ENCODE measurements at places on chromosomes 7 and 10.
A peak's percentile ranks its signal among the peaks of the same experiment; 100 is the strongest.

GRCh38 chr10:91162050-91162494 is 58.4 kb upstream of the PCGF5 start:
- DNase-seq, result peak; percentile 16

GRCh38 chr7:57415730-57416129 is 34.2 kb upstream of the ZNF716 start:
- DNase-seq, result no peak

GRCh38 chr10:121926671-121927317 is 1.0 kb downstream of the ATE1 start:
- DNase-seq, result no peak

DNA sequence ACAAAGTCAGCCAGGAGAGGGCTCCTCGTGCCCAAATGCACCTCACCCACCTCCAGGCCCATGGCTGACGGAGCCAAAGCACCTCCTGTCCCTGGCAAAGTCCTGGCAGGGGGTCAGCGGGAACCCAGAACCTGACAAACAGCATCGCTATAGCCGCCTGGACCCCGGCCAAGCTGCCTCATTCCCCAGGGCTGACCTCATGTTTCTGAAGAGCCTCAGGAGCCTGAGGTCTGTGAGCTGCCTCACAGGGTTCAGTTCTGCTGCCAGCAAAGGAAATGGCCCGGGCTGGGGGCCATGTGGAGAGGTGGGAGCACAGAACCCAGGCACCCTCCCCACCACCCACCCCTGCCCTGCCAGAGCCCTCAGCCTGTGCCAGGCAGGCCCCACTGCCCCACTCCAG is 4.2 kb upstream of the NANOS1 start:
- DNase-seq, result peak; percentile 14

DNA sequence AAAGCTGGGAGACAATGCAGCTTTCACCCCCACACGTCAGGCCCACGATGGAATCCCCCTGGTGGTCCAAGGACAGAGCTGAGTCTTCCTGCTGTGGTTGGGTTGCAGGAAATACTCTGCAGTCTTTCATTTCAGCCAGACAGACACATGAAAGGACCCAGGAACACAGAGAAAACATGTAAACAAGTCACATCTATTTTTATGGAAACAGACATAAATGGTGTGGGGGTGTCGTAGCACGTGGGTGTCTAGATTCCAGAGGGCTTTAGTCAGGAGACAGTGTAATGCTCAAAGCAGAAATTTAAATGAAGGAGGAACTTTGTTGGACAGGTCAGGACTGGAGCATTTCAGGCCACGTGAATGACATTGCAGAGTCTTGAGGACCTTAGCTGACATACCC is 444.6 kb downstream of the SUGCT start:
- no peak for DNase-seq

DNA sequence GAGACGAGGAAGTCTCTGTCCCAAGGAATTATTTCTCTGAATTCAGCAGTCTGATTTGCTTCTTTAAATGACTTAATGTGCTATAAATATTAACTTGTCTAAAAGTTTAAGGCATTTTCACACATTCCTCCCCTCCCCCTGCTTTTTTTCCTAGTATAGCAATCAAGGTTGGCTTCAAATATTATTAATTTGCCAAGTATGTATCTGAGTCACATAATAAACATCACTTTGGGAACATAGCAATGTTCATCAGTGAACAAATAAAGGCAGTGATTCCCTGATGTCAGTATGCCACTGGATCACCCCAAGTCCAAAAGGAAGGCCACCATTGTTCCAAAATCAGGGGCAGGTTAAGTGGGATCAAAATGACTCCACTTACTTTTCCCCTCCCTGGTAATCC is 40.5 kb downstream of the PDE6C start:
- DNase-seq, result no peak

DNA sequence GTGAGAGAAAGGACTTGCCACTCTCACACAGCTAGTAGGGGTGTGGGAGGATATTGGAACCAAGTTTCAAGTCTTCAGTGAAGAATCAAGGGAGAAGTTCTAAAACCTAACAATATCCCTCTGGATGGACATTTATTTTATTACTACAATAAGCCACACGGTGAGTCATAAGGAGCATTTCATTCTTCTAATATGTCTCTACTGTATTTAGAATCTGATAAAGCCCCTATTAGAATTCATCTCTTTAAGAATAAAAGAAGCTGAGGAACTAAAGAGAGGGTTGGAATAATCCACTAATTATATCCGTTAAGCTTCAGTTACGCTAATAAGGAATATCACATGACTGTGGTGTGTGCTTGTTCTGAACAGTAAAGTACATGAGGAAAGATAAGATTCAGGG is 40.9 kb upstream of the ATRNL1 start:
- no peak for DNase-seq

- no peak for DNase-seq
Measured at GRCh38 chr7:92613214-92613613, 23.0 kb upstream of the FAM133B start.

DNA sequence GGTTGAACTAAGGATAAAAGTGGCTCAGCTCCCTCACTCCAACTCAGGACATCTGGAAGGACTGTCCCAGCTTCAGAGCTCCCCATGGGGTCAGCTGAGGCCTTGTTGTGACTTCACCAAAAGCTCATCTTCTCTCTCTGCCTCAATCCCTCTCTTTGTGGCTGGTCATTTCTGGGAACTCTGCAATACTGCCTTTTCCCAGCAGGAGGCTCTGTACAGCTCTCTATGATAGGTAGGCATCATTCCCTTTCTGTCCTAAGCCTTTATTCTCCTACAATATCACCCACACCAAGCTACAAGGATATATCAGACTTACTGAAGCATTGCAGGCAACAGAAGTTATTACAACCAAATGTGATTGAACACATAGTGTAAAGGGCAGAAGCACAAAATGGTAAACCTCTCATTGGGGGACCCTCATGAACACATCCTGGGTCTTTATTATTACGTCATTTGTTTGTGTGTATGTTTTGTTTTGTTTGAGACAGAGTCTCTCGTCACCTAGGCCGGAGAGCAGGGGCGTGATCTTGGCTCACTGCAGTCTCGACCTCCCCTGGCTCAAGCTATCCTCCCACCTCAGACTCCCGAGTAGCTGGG is 36.7 kb upstream of the PRPS1L1 start:
- DNase-seq, result peak; percentile 38

DNA sequence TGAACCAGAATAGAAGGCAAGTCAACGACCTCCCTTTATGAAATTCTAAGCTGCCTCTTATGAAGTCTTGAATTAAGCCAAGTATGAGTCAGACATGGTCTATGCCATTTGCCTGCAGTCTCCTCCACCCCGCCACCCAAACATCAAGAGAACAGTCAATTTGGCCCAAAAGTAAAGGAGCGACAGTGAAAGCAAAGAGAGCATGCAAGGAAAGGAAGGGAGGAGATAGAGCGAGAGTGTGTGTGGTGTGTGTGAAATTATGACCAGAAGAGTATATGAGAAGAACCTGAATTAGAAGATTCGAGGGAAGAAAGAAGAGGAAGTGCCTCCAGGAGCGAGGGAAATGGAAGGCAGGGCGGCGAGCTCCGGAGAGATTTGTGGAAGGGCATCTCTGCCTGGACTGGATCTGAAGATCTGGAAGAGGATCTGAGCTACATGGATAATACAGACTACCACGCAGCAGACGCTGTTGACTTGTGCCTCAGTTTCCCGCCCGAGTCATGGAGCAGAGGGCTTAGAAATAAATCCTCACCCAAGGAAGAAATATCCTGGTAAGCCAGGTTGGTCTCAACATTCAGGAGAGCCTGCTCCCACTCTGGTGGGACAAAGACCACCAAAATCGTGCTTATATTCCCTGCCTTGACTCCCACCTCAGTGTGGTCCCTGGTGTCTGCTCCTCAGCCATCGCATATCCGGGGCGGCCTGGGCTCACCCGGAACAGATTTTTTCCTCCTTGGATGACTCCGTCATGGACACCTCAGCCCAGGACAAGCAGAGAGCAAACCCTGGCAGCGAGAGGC is 459 bp downstream of the ZDHHC6 start:
- DNase-seq, result peak; percentile 18

- DNase-seq, result no peak
Measured at GRCh38 chr7:1474736-1475135, 15.5 kb upstream of the MICALL2 start.

GRCh38 chr10:101354328-101355071 is 535 bp downstream of the BTRC start:
- DNase-seq, result peak; percentile 57

GRCh38 chr10:133481086-133481643 is 27.4 kb downstream of the SCART1 start:
- DNase-seq, result no peak

- no peak for DNase-seq
Measured at GRCh38 chr7:150871601-150872000, 19.3 kb downstream of the AOC1 start.
